ENCODE measurements at places on chromosomes 4 and X. TPM values are rescaled to one million over a fixed set of nuclear protein-coding genes. Genes with fewer than 3 reads are reported as not detected.
A peak's percentile ranks its signal among the peaks of the same experiment; 100 is the strongest.

The SH3BGRL gene
- 61.4 TPM for total RNA-seq

The IBSP gene
- not detected for total RNA-seq

The HSFX3 gene
- total RNA-seq = not detected

The CXorf49 gene
- total RNA-seq = not detected

The ARAP2 gene
- total RNA-seq = 0.20 TPM

The CT83 gene
- total RNA-seq = not detected

The AWAT2 gene
- not detected for total RNA-seq

The HELT gene
- total RNA-seq = not detected

The TMEM35A gene
- total RNA-seq = 0.31 TPM

DNA sequence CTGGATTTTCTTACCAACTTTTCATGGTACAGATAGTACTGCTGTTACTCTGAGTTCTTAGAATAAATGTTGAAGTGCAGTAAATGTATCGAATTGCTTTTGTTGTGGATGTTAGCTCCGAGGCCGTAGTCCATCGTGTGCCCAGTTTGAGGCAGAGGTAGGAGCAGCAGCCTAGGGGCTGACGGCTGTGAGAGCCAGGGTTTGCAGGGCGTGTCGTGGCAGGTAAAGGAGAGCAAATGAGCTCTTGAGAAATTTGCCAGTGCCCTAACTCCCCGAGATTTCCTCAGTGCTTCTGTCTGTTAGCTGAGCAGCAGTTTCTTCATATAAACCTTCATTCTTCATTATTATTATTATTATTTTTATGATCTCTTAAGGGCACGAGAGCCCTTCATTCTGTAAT is 21.6 kb downstream of the PRIMPOL start:
- no peak for DNase-seq

DNA sequence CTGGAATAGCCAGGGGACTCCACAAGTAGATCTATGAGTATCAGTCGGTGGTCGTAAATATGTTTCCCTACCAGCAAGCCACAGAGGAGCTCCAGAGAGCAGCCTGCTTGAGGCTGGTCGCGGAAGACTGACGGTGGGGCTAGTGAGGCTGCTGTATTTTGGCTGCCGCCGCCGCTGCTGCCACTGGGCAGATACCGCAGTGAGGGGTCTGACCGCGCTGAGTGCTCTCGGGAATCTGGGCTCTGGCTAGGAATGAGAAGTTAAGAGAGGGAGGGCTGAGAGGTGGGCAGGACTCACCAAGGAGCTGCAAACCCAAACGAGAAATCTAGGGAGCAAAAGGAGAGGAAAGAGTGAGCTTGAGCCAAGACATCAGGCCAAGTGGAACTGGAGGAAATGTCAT is at the start of gene EXOC1L:
EXOC1L (plus strand) TSS at position 157 of the 400 bp plus-strand sequence; CDS start at position 394, 237 bp downstream.
- DNase-seq = peak; percentile 18

DNA sequence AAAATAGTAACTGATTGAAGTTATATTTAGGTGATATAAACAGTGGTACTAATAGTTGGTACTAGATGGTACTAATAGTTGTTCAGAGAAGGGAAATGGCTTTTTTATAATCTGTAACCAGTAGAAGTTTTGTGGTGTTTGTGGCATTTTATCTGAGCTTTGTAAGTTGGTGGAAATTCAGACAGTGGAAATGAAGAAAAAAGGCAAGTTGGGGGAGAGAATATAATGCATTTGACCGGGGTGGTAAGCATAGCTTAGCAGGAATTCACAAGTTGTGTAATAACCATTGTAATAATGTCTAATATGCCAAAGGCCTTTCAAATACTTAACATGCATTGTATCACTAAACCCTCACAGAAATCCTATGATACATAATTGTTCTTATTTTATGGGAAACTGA is 36.3 kb downstream of the DTHD1 start:
- no peak for DNase-seq

GRCh38 chr4:122524176-122524575 is 67.7 kb upstream of the IL2 start:
- DNase-seq = no peak

DNA sequence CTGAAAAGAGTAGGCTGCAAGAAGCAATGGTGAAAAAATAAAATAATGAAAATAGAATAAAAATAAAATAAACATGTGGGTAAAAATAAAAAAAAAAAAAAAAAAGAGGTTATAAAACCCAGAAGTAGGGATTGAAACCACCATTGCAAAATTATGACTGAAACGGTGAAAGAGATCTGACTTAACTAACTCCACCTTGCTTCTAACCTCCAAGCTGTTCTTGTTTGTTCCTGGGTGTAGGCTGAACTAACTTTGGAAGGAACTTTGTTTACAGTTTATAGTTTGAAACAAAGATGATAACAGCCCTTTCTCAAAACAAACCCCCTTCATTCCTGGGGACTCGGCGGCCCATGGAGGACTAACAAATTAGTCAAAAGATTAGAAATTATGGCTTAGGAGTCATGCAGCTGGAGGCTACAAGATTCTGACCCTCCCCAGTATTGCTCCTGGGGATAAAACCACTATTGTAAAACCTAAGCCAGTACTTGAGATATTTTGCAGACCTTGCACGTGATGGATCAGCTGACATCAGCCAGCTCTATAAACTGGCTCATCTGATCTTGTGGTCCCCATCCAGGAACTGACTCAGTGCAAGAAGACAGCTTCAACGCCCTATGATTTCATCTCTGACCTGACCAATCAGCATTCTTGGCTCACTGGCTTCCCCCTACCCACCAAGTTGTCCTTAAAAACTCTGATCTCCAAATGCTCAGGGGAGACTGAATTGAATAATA is 30.4 kb downstream of the DDX60L start:
- DNase-seq = no peak

GRCh38 chrX:103613362-103613890 is 5.7 kb downstream of the TCEAL3 start:
- DNase-seq = no peak

DNA sequence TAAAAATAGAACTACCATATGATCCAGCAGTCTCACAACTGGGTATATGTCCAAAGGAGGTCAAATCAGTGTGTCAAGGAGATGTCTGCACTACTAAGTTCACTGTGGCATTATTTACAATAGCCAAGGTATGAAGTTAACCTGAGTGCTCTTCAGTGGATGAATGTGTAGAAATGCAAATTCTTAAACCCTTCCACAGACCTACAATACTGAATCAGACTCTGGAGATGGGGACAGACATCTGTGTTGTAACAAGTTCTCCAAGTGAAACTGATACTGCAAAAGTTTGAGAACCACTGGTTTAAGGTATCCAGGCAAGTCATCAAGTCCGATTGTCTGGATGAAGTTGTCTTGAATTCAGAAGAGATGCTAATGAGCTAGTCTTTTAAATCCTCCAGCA is 38.5 kb downstream of the SMAD1 start:
- no peak for DNase-seq

- DNase-seq = no peak
Observed at GRCh38 chr4:106930522-106930921, 105.6 kb downstream of the DKK2 start.

DNA sequence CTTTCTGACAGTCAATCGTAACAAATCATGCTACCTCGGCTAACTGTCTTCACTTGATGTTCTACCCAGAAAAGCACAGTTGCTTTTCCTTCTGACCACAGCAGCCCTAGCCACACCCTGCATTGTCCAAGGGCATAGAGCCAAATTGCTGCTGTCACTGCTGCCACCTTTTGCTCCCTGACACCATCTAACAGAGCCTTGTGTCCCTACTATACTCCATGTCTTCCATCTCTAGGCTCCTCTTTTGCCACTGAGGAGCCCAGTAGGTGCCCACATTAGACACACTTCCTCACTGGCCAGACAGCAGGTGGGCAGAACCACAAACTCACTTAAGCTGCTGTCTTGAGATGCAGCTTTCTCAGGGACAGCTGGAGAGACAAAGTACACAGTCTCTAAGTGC is 91.4 kb downstream of the ANXA3 start:
- DNase-seq = no peak

DNA sequence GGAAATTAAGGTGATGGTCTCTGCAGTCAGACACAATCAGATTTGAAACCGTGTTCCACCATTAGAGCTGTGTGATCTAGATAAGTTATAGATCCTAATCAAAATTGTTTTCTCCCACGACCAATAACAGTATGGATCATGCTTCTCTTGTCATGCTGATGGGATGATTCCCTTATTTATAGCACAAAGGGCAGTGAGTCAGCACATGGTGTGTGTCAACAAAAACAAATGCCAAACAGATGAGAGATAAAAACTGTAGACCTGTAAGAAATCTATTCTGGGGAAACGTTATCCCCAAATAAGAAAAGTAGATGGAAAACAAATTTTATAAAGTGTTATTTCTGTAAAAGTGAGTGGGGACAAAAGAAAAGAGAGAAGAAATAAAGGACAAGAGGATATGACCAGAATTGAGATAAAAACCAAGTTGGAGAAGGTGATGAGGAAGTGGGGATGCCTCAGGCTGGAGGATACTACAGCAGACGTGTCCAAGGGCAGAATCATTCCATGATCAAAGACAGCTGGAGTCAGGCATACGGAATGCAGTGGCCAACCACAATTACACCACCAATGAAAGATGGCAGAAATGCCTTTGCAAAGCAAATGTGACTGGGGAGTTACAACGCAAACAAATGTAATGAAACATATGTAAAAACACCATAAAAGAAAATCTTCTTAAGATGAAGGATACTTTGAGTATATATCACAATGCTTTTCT is 377.8 kb upstream of the PRKX start:
- DNase-seq = no peak

GRCh38 chrX:129188231-129188630 is 335.1 kb downstream of the SMARCA1 start:
- DNase-seq = no peak

GRCh38 chr4:6902318-6903042 is 7.1 kb upstream of the TBC1D14 start:
- no peak for DNase-seq
